ENCODE measurements at places on chromosomes 4 and X. TPM values are rescaled to one million over a fixed set of nuclear protein-coding genes. Genes with fewer than 3 reads are reported as not detected.

Gene CPZ
- 13.2 TPM for total RNA-seq

Gene CFP
- total RNA-seq: 1.2 TPM

- DNase-seq: no peak
Observed at GRCh38 chr4:4368809-4369580, 17.9 kb upstream of the NSG1 start.

- no peak for DNase-seq
Observed at GRCh38 chr4:26356081-26356501, 35.3 kb downstream of the RBPJ start.

DNA sequence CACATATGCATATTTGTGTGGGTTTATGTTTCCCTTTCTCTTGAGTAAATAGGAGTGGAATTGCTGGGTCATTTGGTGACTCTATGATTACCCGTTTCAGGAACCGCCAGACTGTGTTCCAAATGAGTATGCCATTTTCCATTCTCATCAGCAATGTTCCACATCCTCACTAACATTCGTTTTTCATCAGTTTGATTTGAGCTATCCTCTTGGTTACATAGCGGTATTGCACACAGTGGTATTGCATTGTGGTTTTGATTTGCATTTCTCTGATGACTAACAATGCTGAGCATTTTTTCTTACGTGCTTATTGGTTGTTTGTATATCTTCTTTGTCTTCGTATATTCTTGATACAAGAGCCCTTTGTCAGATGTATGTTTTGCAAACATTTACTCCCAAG is 218.0 kb upstream of the AMOT start:
- no peak for DNase-seq

DNA sequence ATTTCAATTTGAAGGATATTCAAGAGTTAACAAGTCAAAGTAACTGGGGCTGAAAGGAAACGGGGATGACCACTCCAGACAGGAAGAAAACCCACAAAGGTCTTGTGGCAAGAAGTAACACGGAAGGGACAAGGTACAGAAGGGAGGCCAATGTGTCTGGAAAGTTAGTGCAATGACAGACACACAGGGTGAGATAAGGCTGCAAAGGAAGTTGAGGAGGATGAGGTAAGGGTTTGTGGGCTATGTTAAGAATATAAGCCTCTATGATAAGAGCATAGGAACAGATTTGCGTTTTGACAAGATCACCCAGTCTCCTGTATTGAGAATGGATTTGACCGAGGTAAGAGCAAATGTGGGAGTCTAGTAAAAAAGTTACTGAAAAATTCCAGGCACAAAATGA is 21.9 kb upstream of the EMCN start:
- no peak for DNase-seq

DNA sequence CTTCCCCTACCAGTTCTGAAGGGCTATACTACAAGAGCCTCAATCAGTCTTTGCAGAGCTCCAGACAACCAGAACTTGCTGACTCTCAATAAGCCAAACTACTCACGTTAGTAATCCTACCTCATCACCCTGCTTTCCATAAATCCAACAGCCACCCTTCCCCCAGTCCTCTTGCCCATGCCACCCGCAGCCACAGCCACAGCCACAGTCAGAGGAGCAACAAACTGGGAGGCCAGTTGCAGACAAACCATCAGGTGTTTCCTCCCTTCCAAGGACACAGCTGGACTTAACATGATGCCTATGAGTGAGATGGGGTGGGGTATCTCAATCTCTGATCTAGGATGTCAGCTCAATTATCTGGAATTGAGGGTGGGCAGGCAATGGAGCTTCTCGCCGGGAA is 1.0 kb downstream of the GABRA3 start:
- no peak for DNase-seq

Data from stomach (tissue), 19 donors.